Putamen (tissue), 1 donor: ENCODE measurements at places on chromosomes 2 and 18.

GRCh38 chr2:206784559-206785353 lies 19.4 kb downstream of the FASTKD2 start:
- no peak for DNase-seq

GRCh38 chr2:204888222-204888621 lies 342.9 kb downstream of the PARD3B start:
- no peak for DNase-seq

GRCh38 chr18:770583-770961 lies 41.5 kb downstream of the YES1 start:
- DNase-seq, result no peak

GRCh38 chr2:29450596-29451222 lies 335.5 kb downstream of the CLIP4 start:
- DNase-seq, result no peak

- DNase-seq, result no peak
Measured at GRCh38 chr2:192978395-192978794, 783.7 kb upstream of the TMEFF2 start.

- no peak for DNase-seq
Measured at GRCh38 chr2:127624320-127624755, 21.6 kb upstream of the GPR17 start.
